ENCODE measurements at places on chromosomes 5 and 9.

GRCh38 chr5:143350751-143351602 is 52.5 kb downstream of the NR3C1 start:
- DNase-seq = peak; percentile 74

DNA sequence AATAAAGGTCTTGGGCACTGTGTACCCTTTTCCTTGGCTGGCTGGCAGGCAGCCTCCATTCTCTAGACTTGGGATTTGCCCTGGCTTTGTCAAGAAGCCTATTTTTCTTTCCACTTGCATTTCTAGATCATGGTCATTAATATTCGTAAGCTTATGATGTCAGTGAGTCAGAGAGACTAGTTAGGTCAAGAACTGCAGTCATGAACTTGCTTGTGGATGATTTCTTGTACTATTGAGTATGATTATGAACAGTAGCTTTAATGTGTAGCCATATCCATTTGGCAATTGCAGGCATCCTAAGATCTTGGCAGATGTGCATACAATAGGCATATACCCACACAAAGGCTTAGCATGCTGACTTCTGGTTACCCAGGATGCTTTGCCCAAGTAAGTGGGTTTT is 186.8 kb upstream of the CLINT1 start:
- DNase-seq = no peak

DNA sequence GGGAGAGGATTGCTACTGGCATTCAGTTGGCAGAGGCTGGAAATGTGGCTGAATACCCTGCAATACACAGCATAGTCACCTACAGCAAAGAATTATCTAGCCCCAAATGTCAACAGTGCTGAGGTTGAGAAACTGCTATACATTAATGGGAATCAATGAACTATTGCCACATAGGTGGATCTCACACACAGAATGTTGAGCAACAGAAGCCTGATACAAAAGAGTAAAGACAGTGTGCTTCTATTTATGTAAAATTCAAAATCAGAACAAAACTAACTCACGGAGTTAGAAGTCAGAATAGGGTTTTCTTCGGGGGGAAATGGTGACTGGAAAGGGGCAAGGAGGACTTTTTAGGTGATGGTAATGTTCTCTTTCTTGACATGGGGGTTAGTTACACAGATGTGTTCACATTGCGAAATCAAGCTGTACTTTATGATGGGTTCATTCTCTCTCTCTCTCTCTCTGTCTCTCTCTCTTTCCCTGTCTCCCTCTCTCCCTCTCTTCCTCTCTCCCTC is 45.7 kb upstream of the PANK3 start:
- DNase-seq = no peak

DNA sequence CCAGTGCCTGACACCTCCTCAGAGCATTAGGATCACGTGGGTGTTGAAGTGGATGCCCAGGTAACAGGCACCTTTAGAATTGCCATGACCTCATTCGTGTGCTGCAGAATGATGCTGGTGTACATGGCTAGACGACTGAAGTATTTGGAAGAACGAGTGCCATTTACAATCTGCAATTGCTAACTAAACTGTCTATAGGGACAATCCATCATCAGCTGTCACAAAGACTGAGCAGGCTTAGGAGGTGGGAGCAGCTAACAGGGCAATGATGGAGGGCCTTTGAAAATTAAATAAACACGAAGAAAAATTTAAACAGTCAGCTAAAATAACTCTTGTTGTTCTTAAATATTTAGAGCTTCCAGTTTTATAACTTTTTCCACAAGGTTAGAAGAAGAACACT is 375.8 kb downstream of the GADD45G start:
- no peak for DNase-seq

GRCh38 chr9:128742401-128742800 is 18.5 kb upstream of the ZDHHC12 start:
- no peak for DNase-seq

DNA sequence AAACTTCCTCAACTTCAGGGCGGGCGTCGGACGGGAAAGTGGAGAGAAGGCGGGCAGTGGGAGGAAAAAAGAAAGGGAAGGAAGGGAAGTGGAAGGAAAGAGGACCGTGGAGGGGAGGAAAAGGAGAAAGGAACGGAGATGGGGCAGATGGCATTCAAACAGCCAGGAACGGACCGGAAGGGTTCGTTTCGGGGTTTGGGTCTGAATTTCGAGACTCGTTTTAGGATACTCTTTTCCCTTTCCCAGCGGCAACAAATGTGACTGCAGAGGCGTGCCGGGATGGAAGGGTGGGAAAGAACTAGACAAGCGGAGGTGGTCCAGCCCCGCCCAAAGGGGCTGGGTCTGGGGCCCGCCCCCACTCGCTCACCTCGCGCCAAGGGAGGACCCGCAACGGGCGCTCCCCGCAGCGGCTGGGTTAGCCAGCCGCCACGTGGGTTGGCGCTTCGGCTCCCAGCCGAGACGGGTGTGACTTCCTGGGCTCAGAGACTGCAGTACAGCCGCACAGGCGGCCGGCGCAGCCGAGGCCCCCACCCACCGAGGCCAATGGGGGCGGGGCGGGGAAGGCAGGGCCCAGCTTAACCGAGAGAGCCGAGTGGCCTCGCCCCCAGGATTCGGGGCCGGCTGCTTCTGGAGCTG is 2.7 kb downstream of the VCAN start:
- peak; percentile 83 for DNase-seq

- DNase-seq = no peak
These were observed 197.9 kb upstream of the ANKH start for GRCh38 chr5:15069407-15069905.

GRCh38 chr5:169767938-169768337 is 130.9 kb downstream of the DOCK2 start:
- DNase-seq = no peak

DNA sequence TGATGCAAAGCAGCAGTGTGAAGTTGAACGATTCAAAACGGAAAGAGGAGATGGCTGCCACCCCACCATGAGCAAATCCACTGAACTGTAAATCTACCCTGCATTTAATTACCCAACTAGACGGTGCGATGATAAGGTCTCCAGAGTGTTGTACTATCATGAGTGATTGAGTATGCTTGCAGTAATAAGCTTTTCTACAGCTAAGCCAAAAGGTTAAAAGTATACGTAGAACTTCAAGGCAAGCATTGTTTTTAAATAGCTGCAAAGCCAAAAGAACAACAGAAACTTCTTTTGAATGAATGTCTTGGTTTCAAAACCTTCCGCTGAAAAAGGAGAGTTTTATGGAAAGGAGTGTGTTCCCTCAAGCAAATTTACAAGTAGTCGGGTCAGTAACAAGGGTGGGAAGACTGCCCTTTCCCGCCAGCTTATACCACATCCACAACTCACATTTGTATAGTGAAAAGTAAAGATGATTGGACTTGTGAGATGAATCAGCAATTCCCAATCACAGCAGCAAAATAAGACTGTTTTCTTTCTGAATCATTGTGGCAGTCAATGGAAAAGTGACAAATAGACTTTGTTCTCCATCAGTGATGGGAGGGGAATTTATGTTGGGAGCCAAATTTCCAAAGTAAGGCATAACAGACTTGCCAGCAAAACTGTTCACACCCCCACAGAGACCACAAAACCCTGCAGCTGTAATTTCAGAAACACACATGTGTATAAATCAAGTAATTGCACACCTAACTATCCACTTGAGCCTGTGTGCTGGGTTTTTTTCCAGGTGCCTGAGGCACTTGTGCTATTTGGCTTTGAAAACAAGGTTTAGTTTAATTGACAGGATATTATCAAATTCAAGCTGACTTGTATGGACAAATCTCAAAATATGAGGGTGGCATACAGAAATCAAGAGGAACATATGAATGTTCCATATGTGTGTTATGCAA is 407.7 kb upstream of the GRAMD2B start:
- DNase-seq = peak; percentile 22

DNA sequence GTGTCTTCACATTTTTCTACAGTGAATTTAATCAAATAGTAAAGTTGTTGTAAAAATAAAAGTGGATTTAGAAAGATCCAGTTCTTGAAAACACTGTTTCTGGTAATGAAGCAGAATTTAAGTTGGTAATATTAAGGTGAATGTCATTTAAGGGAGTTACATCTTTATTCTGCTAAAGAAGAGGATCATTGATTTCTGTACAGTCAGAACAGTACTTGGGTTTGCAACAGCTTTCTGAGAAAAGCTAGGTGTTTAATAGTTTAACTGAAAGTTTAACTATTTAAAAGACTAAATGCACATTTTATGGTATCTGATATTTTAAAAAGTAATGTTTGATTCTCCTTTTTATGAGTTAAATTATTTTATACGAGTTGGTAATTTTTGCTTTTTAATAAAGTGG is 60.4 kb downstream of the MTAP start:
- no peak for DNase-seq

DNA sequence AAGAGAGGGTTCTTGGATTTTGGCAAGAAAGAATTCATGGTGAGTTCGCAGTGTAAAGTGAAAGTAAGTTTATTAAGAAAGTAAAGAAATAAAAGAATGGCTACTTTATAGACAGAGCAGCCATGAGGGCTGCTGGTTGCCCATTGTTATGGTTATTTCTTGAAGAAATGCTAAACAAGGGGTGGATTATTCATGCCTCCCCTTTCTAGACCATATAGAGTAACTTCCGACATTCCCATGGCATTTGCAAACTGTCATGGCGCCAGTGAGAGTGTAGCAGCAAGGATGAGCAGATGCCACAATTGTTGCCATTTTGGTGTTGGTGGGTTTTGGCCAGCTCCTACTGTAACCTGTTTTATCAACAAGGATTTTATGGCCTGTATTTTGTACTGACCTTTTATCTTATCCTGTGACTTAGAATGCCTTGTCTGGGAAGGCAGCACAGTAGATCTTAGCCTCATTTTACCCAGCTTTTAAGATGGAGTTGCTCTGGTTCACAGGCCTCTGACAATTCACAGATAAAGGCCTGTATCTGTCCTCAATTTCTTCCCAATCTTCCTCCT is 1026.1 kb upstream of the DMAC1 start:
- no peak for DNase-seq

DNA sequence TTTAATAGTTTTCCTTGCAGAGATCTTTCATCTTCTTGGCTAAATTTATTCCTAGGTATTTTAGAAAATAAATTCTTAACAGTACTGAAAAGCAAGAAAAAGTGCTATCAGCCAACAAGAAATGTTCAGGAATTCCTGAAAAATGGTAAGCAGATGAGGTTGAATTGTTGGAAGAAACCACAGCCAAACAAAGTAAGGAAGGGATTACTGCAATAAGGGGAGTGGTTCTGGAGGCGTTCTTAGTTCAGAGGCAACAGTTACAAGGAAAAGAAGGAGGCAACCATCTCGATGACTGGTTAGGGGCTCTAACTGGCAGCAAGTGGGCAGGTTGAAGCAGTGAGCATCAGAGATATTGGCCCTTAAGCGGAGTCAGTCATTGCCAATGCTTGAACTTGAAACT is 12.8 kb upstream of the OR13J1 start:
- no peak for DNase-seq

DNA sequence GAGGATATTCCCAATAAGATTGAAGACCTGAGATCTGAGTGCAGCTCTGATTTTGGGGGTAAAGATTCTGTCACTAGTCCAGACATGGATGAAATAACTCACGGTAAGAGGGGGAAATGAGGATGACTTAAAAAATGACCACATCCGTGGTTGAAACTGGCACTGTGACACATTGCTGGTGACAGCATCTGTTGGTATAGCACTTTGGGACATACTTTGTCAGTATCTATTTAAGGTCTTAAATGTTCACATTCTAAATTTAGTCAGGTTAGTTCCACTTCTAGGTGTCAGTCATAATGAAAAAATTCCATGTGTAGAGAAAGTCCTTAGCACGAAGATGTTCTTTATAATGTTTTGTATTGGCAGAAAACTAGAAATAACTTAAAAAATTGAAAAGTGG is 70.9 kb downstream of the GAPVD1 start:
- no peak for DNase-seq

DNA sequence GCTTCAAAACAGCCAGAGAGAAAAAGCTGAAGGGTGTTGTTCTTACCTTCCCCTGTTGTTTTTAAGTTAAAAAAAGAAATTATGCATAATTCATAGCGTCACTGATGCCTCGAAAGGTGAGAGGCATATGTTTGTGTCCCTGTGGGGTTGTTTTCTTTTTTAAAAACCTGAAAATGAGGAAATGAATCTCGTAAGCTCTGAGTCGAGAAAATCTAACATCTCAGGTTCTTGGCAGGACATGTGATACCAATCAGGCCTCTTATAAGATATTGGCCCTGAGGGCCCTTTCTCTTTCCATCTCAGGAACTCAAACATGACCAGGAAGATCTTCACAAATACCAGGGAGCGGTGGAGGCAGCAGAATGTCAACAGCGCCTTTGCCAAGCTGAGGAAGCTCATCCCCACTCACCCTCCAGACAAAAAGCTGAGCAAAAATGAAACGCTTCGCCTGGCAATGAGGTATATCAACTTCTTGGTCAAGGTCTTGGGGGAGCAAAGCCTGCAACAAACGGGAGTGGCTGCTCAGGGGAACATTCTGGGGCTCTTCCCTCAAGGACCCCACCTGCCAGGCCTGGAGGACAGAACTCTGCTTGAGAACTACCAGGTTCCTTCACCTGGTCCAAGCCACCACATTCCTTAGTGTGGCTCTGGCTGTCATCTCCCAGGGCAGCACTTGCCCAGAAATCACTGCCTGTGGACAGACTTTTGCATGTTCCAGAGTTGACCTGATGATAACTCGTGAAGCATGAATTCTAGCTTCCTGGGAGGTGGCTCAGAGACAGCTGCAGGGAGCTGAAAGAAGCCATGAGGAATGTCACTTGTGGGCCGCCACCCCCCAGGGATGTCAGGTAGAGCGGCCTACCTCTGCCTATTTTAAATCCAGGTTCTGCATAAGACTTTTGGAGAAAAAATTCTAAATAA is at the start of gene TAL2:
TSS of gene TAL2 (plus strand) at position 274 of the 921 bp plus-strand sequence. CDS start at position 314, 40 bp downstream.
- DNase-seq = no peak

DNA sequence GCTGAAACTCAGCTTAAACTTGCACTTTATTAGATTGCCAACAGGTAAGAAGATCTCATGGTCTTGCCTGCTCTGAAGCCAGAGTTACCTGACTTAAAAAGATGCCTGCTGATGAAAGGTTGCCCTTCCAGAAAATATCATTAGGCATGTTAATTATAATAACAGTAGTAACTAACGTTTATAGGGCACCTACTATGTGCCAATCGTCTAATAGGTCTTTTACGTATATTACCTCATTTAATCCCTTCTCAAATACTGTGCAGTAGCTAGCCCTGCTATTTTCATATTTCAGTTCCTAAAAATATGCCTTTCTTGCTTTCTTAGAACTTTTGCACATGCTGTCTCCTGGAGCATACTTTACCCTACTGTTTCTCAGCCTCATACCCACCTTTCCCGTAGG is 40.1 kb downstream of the TGFBR1 start:
- DNase-seq = no peak

DNA sequence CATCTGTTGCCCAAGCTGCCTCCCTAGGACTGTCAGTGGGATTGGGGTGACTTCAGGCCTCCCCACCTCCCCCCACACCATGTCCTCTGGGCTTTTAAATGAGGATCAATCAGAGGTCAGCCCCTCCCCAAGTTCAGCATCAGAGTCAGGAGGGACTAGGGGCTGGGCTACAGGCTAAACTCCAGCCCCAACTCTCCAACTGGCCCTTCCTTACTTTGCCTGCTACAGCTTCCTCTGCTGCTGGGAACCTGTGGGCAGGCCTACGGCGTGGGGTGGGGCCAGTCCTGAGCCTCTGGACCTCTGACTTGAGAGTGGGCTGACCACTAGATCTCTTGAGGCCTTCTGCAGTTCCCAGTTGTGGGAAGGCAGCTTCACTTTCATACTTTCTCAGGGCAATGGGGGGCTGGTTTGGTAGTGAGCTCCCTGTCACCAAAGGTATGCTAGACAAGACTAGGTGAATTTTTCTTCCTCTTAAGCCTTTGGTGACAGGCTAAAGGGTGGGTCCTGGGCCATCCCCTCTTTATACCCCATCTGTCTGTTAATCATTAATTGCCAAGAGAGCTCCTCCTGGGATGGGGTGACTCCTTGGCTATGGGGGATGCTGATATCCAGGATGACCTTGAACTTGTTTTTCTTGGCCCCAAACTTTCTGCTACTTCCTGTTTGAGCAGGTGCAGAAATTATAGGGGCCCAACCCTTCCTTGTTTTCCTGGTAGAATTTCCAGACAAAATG is 10.8 kb upstream of the DAB2IP start:
- DNase-seq = no peak

Measured in A172 (cell line).